ENCODE measurements at places on chromosomes 2 and 18. TPM values are rescaled to one million over a fixed set of nuclear protein-coding genes. Genes with fewer than 3 reads are reported as not detected.

Gene LYG1
- polyA plus RNA-seq, result not detected

Gene KLF11
- polyA plus RNA-seq, result 0.74 TPM

Gene FSHR
- polyA plus RNA-seq, result not detected

Gene IL36B
- not detected for polyA plus RNA-seq

Gene RAB6C
- not detected for polyA plus RNA-seq

Gene ELOA2
- not detected for polyA plus RNA-seq

Gene CCDC178
- not detected for polyA plus RNA-seq

Gene TUBA3E
- polyA plus RNA-seq, result 0.20 TPM

Gene ATP9B
- polyA plus RNA-seq, result 5.4 TPM

Gene IL1R1
- 0.35 TPM for polyA plus RNA-seq

Gene MC4R
- polyA plus RNA-seq, result not detected

Gene AMER3
- 0.70 TPM for polyA plus RNA-seq

Gene PRSS56
- polyA plus RNA-seq, result not detected

Gene PFN4
- polyA plus RNA-seq, result not detected

Gene FHL2
- 25.2 TPM for polyA plus RNA-seq

Gene OSR1
- not detected for polyA plus RNA-seq

Gene CHMP1B
- 29.7 TPM for polyA plus RNA-seq

Gene NEU2
- not detected for polyA plus RNA-seq

Gene FOXD4L1
- not detected for polyA plus RNA-seq

Gene LYG2
- 0.39 TPM for polyA plus RNA-seq

Gene CD8A
- 4.4 TPM for polyA plus RNA-seq

Gene CXXC1
- polyA plus RNA-seq, result 12.0 TPM

Gene KCNG2
- polyA plus RNA-seq, result not detected

Gene C2orf81
- polyA plus RNA-seq, result 0.14 TPM

Gene NCKAP1
- polyA plus RNA-seq, result 155 TPM

Gene GCG
- not detected for polyA plus RNA-seq

Gene METTL21A
- polyA plus RNA-seq, result 79.7 TPM

Measured in Purkinje cell (primary cell).